ENCODE measurements at places on chromosomes 16 and 17. TPM values are rescaled to one million over a fixed set of nuclear protein-coding genes. Genes with fewer than 3 reads are reported as not detected.
A peak's percentile ranks its signal among the peaks of the same experiment; 100 is the strongest.

Gene MAP2K6
- total RNA-seq: 25.2 TPM

Gene ICAM2
- 79.1 TPM for total RNA-seq

Gene GLTPD2
- total RNA-seq: not detected

Gene C17orf107
- 1.1 TPM for total RNA-seq

Gene KIFC3
- not detected for total RNA-seq

Gene ELP5
- total RNA-seq: 96.8 TPM

Gene TEFM
- total RNA-seq: 14.9 TPM

Gene CIBAR2
- total RNA-seq: not detected

Gene GJC1
- total RNA-seq: 19.5 TPM

Gene CBX4
- total RNA-seq: 110 TPM

Gene GRAP
- total RNA-seq: 125 TPM

GRCh38 chr16:83956336-83957289 is 3.6 kb downstream of the OSGIN1 start:
- peak; percentile 74 for DNase-seq

- no peak for DNase-seq
Observed at GRCh38 chr17:12078791-12079190, 58.1 kb downstream of the MAP2K4 start.

- no peak for DNase-seq
Observed at GRCh38 chr17:68060336-68060735, 24.8 kb downstream of the KPNA2 start.

DNA sequence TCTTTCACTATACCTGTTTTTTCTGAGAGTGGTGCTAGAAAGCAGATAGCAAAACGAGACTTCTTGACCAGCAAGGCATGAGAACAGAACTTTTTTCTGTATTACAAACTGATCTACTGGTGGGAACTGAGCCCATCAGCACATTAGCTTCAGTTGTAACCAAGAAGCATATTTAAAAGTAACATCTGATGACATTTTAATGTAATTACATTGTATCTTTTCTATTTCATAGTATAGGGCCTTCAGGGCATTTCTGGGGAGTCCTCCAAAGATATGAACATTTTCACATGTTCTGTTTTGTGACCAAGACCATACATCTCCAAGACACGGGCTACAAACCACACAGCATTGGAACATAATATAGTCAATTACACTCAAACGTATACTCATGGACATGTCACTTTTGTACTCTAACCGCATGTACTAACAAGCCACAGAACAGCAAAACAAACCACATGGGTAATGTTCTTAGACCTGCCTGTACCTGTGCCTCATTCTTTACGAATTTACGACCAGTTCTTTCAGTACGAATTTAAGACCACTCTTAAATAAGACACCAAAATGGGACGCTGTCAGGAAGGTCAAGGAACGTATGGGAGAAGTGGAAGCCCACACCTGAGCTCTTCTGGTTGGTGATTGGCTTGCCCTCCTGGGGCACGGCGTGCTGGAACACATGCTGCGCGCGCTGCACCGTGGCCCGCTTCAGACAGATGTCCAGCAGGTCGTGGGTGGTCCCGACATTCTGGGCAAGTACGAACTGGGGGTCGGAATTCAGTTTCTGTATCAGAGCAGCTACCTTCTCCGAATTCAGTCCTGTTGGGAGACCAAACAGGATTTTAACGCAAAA is 825 bp downstream of the BLMH start:
- peak; percentile 58 for DNase-seq

DNA sequence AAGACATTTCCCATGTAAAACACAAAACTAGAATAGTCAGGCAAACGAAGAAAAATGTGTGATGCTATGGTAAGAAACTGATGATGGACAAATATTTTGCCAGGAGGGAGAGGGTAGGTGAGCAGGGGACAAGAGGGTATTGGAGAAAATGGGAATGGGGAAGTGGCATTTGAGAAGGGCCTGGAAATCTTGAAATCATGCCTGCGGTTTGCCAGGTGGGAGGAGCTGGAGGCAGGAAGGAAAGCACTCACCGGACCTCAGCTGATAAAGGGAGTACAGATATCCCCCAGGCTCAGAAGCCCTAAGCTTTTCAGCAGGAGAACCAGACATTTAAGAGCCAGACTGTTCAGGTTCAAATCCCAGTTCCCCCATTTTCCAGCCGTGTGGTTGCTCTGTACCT is 103.6 kb downstream of the GSG1L start:
- no peak for DNase-seq

DNA sequence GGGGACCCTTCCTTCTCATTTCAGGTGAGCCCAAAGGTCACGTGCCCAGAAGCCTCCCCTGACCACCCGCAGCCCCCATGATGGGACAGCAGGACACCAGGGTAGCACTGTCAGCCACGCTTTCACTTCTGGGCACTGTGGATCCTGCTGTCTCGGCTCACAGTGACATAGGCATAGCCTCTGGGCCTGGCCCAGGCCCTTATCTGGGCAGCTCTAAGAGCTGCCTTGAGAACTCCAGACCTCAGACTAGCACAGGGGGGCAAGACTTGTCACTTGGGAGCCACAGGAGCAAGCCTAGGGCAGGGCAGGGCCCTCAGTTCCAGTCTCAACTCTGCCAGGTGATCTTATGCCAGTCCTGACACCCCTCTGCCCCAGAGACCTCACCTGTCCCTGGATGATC is 4.7 kb downstream of the NATD1 start:
- DNase-seq: no peak

- DNase-seq: no peak
Observed at GRCh38 chr17:42179335-42179734, 1.6 kb downstream of the KCNH4 start.

DNA sequence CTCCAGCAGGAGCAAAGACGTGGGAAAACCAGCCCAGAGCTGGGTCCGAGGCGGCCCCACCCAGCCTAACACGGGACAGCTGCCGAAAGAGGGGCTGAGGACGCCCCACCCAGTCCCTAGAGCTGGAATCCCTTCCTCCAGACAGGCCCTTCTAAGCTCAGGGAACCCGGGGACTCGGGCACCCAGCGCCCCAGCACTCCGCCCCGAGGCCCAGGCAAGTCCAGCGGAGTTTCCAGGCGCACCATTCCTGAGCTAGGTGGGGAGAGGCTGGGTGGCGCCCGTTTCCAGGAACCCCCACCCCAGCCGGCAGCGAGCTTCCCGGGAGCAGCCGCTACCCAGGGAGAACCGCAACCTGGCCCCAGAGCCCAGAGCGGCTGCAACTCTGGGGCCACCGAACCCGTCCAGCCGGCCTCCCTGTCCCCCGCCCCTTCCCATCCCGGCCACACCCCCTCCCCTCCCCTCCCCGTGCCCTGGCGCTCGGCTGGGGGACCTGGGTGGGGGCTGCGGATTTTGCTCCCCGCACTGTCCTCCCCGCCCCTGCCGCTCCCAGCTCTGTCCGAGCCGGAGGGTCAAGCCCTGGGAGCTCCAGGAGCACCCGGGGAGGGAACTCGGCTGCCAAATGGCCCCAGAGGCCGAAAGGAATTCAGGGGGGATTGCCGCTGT is 536 bp downstream of the TMC6 start:
- DNase-seq: peak; percentile 40

DNA sequence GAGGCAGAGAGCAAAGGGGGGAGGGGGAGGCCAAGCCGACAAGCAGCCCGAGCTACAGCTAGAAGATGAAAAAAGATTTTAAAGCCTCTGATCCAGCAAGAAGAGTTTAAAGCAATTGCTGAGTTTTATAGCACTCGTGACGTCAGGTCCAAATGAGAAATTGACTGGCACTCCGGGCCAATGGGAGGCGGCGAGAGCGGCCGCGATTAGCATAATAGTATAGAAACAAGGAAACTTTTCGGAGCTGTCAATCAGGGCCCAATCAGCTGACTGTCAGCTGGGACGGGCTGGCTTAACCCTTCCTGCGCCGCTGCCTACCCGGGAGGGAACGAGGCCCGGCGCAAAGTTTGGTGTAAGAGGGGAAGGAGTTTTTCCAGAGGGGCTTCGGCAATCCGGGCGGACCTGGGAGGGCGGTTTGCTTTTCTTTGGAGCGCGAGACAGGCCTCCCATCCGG is at the start of gene MAF:
Gene MAF (minus strand): TSS at position 100 of the 454 bp plus-strand sequence. CDS start 835 bp downstream, outside the sequence.
- peak; percentile 16 for DNase-seq

DNA sequence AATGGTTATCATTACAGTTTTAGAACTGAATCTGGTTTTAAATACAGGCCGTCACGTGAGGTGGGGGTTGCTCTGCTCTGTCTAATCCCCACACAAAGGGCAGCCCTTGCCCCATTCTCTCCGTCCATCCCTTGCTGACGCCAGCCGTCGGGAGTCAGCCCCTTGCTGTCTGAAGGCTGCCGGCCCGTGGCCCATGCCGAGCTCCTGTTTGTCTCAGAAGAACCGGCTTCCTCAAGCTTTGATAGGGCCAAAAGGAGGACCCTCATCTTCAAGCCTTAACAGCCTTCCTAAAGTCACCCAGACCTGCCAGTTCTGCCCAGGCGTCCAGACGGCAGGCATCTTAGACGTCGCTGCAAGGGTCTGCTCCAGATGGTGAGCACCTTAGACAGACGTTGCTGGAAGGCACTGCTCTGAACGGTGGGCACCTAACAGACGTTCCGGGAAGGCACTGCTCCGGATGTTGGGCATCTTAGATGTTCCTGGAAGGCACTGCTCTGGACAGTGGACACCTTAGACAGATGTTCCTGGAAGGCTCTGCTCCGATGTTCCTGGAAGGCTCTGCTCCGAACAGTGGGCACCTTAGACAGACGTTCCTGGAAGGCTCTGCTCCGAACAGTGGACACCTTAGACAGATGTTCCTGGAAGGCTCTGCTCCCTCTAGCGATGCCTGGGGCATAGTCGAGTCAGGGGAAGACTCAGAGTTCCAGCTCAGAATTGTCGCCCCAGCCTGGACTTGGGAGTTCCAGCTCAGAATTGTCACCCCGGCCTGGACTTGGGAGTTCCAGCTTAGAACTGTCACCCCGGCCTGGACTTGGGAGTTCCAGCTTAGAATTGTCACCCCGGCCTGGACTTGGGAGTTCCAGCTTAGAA is 35.1 kb upstream of the CHMP6 start:
- DNase-seq: no peak

- no peak for DNase-seq
Observed at GRCh38 chr17:82613283-82614094, 34.8 kb downstream of the WDR45B start.

GRCh38 chr17:35312346-35312745 is 61.1 kb downstream of the SLFN11 start:
- DNase-seq: no peak

DNA sequence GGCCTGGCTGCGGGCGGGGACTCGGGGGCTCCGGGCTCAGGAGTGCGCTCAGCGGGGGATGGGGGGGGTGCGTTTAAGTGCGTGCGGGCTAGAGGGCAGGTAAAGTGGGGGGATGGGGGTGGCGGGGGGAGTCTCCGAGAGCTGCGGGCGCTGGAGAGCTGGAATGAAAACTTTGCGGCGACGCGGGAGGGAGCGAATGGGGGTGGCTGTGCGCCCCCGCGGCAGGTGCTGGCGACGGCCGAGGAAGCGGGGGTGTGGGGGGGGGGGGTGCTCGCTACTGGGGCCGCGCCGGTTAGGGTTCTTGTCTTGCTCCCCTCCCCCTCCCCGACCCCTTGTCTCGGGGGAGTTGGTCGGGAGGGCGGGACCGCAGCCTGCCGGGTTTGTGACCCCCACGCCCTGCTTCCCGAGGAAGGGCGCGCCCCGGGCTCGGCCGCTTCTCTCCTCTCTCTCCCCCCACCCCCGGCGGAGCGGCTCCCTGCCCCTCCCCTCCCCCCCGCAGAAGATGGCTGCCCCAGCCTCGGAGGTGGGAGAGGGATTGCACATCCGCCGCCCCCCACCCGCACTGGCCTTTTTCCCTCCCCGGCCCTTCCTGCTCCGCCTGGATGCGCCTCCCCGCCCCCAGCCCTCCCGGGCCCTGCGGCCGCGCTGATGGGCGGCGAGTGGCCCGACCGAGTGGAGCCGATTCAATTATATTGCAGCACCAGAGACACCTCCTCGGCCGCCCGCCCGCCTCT is 649 bp downstream of the GSE1 start:
- peak; percentile 61 for DNase-seq

- DNase-seq: no peak
Observed at GRCh38 chr16:57617604-57618111, 10.8 kb upstream of the ADGRG1 start.

GRCh38 chr17:21001813-21002221 is 41.0 kb downstream of the USP22 start:
- DNase-seq: no peak

DNA sequence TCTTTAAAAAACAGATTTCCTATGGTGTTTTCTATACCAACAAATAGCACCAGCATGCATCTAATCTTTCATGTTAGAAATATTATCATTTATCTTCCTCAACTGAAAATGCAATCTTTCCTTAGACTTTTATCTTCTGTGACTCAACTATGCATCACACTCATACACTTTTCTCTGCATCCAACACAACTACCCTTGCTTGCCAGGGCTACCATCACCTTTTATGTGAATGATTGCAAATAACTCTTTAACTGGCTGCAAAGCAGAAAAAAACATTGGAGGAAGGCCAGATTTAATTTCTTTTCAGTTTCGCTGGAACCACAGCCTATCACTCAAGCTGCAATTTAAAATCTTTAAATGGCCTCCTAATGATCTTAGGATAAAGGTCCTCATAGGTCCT is 212.9 kb downstream of the CDH8 start:
- no peak for DNase-seq
